ENCODE measurements at places on chromosomes 2 and 18.

GRCh38 chr18:27054926-27055325 lies 130.2 kb downstream of the CHST9 start:
- DNase-seq = no peak

GRCh38 chr2:207423886-207424285 lies 105.9 kb upstream of the CREB1 start:
- no peak for DNase-seq

DNA sequence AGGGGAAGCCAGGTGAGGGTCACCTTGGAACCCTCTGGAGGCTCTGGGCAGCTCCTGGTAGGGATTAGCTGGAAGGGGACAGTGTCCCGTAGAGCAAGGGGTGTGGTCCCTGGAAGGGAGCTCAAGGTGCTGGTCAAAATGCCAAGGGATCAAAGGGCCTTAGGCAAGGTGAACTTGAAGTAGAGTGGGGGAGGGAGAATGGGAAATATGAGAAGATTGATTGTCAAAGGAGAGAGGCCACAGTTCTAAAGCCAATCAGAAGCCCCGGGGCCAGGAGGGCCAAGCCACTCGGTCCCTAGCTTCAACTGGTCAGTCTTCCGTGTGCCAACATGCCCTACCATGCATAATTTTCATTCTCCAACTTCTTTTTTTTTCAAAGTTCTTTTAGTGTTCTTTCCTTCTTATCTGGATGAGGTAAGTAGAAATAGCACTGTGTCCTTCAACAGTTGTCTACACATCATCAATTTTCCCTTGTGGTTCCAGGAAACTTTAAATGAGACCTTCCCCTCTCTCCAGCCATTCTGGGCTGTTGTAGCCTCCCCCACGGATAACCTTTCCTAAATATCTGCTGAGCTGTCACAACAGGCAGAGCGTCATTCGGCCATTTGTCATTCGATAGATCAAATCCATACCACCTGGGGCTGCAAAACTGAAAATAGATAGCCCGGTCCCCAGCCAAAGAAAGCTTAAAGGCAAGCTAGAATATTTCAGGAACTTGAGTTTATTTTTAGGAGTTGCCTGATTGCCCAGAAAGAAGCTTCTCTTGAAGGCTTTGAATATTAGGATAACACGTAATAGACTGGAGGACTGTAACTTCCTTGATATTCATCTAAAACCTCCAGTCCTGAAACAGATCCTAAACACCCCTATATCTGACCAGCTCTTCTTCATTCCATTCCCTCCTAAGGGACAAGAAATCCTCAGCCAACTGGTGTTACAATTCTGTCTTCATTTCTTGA lies 83.3 kb downstream of the ALPK2 start:
- no peak for DNase-seq

DNA sequence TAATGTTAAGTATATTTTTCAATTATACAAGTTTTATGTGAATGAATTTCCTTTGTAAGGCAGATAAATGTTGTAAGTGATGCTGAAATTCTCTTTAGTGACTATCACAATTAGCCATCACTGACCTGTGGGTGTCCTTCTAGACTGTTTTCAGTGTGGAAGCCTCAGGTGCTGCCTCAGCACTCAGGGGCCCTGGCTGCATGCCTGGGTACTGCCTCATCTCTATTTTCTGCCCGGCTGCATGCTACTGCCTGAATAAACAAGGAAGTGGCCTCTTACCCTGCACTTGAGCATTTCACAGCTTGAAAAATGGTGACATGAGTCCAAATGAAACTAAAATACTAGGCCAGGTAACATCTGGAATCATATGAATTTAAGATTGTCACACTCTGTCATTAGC lies 787.6 kb upstream of the SALL3 start:
- DNase-seq = no peak

DNA sequence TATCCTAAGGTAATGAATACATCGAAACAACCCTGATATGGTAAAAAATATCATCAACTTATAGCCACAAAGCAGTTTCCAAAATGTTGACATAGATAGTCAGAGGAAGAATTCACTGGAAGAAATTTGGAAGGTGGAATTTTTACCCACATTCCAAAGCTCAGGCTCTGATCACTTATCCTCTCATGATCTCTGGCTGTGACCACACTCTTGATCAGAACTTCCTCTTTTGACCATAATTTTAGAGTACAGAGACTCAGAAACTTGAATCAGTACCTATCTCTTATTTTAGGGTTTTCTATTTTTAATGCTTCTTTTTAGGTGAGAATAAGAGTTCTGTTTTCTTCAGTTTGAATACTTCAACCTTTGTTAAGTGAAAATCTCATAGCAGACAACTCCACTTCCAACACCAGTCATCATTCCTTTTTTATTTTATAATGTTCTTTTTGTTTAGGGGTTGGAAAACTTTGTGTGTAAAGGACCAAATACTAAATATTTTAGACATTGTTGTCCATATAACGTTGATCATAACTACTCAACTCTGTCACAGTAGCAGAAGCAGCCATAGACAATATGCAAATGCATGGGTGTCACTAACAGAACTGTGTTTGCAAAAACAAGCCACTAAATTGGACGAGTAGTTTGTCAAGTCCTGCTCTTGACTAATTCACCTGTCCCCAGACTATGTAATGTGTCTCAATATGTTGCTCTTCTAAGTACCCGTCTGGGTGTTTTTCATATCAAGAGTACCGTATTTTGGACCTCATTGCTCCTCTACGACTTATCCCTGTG lies 891.6 kb upstream of the CRIM1 start:
- DNase-seq = no peak

DNA sequence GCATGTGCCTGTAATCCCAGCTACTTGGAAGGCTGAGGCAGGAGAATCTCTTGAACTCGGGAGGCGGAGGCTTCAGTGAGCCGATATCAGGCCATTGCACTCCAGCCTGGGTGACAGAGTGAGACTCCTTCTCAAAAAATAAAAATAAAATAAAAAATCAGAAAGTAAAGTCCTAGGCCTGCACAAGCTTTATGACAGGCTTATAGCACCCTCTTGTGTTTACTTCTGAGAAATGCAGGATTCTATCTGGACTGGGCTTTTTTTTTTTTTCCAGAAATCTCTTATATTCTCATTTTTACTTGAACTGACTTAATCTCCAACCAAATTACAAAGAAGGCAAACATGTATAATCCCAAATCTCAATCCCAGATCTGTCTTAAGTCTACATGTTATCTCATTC lies 26.1 kb upstream of the REG3G start:
- no peak for DNase-seq

DNA sequence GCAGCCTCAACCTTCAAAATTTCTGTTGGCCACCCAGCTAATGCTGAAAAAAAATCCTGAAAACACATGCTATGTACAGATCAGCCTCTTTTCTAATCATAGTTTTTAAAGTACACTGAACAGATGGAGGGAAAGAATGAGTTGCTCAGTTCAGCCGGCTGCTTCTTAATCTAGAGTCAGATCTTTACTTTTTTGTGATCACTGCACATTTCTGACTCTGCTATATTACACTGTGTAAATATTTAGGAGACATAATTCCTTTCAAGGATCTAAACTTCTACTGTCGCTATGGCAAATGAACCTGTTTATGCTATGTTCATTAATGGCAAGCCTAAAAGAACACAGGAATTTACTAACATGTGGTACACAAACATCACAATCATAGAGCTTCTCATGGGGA lies 114.2 kb downstream of the SRBD1 start:
- no peak for DNase-seq

DNA sequence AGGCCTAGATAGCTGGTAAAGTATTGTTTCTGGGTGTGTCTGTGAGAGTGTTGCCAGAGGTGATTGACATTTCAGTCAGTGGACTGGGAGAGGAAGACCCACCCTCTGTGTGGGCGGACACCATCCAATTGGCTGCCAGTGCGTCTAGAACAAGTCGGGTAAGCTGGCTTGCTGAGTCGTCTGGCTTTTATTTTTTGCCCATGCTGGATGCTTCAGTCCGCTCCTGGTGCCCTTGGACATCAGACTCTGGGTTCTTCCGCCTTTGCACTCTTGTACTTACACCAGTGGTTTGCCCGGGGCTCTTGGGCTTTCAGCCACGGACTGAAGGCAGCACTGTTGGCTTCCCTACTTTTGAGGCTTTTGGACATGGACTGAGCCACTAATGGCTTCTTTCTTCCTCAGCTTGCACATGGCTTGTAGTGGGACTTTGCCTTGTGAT lies 24.3 kb downstream of the DIS3L2 start:
- DNase-seq = no peak

DNA sequence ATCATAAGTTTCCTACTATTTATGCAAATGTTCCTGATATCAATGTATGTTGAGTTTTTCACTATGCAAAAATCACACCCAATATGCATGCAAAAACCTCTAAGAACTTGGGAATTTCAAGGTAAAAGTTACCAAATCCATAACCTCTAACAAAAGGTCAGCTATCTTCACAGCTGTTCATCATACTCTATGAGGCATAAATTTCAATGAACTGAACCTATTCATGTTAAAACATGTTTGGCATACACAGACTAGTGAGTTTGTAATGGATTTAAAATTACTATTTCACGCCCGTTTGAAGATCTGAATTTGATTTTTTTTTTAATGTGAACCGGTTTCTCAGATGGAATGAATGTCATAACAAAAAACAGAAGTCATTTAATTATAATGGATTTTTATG lies 100.2 kb downstream of the ATAD2B start:
- DNase-seq = no peak

DNA sequence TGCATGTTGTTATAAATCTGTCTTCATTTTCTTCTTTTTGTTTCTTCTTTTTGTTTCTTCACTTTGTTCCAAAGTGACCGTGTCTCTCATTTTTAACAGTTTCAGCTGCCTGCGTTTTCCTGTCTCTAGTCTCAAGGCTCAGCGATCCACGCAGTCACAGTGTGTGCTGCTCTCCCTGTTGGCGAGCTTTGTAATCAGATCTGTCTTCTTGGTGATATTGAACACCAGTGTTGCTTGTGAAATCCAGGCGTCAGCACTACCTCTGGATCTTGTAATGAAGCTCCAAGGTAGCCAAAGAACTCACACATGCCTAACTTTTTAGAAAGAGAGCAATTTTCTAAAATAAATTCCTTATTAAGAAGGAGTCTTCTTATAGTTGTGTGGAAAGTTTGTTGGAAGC lies 13.2 kb downstream of the SNTG2 start:
- no peak for DNase-seq

DNA sequence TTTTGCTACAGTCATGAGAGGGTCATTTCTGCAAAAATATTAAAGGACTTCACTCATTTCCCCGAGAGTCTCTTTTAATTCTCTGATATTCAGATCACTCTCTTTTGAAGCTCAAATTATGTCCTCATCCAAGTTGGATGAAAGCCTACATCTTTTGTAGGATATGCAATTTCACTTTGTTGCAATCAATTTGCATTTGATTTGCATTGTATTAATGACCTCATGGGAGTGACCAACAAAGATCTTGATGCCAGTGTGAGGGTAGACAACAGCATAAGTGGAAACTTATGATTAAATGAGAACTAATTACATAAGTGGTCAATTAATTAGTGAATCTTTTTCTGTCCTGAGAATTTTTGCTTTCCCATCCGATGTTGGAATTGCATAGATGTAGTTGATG lies 60.3 kb upstream of the UPP2 start:
- no peak for DNase-seq

DNA sequence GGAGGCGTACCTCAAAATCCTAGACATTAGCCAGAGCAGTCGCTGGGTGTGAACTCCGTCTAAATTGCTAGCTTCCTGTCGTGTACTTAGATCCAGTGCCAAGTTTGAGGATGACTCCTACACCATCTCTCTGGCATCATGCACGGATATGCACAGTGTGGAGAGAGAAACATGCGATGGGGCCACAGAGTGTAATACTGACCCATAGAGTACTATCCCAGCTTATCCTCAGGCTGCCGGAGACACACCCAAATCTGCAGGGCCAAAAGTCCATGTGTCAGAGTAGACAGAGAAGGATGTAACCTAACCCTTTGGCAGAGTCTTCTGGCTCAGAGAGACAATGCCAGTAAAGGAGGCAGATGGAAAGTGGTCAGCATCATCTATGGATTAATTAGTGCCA lies 84.2 kb downstream of the ARL4C start:
- DNase-seq = no peak

- DNase-seq = no peak
Observed at GRCh38 chr2:241796610-241797138, 12.3 kb upstream of the NEU4 start.

GRCh38 chr18:43934322-43934721 lies 657.0 kb upstream of the SYT4 start:
- no peak for DNase-seq

GRCh38 chr18:11885278-11885947 lies 22.7 kb downstream of the MPPE1 start:
- DNase-seq = no peak

DNA sequence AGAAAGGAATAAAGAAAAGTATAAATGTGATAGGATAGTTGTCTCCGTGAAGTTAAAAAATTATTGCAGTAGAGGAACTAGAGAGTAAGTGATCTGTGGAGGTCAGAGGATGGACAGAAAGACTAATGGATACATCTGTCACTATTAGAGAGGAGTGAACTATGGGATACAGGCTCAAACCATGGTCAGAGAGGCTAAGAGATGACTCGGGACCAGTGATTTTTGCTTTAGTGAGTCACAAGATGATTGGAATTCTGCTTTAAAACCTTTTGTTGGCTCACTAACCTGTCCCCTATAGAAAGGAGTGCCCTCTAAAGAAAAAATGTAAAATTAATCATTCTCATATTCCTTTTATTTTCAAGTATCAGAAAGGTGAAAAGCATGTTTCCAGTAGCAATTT lies 30.3 kb downstream of the ALMS1 start:
- DNase-seq = no peak

DNA sequence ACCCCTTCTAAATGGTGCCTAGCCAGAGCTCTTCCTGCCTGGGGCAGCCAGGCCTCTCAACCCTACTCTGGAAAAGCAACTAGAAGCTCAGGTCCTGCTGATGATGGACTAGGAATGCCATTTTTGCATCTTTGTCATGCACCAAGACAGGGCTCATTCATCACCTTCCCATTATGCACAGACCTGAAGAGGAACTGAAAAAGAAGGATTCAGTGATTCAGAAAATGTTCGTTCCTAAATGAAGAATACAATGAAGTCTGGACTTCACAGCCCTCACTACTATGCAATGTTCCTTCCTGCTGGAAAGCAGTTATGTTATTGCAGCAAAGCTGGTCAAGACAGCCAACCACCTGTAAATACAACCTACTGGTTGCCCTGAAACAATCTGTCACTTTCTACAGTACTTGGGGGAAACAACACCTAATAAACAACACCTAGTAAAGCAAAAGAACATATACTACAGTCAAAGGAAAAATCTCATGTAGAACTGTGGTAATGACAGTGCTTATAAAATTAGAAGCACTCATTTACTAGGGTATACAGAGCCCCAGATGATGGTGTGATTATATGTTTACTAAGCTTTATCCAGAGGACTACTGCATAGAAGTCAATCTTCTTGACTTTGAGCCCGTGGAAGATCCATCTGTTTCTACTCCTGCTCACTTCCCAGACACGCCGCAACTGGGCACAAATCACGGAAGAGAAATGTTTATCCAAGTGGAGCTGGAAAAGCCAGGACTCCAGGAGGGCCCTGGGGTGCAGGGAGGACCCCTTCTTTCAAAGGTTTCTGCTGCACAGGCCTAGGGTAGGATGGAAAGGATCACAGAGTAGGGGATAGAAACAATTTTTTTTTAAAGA lies 103.1 kb upstream of the THOC1 start:
- DNase-seq = no peak

GRCh38 chr2:206846981-206847834 lies 81.8 kb downstream of the FASTKD2 start:
- no peak for DNase-seq

GRCh38 chr2:230904856-230905447 lies 20.1 kb downstream of the GPR55 start:
- no peak for DNase-seq

Measured in effector CD8-positive, alpha-beta T cell (primary cell).